ENCODE measurements at places on chromosomes 4 and X. TPM values are rescaled to one million over a fixed set of nuclear protein-coding genes. Genes with fewer than 3 reads are reported as not detected.

Gene SAGE1
- not detected for polyA plus RNA-seq

- DNase-seq: no peak
Measured at GRCh38 chr4:61202638-61203435, 2.7 kb downstream of the ADGRL3 start.

- no peak for DNase-seq
Measured at GRCh38 chrX:16445166-16445752, 204.7 kb upstream of the S100G start.

- DNase-seq: no peak
Measured at GRCh38 chr4:148834804-148835631, 392.8 kb upstream of the NR3C2 start.

Gene RAB28
- polyA plus RNA-seq: 13.6 TPM

Gene VCX
- not detected for polyA plus RNA-seq

GRCh38 chr4:189090174-189090814, 850.4 kb upstream of the FRG1 start:
- no peak for DNase-seq

Gene SLC6A8
- polyA plus RNA-seq: 12.3 TPM

Gene CTAG1B
- polyA plus RNA-seq: not detected

All from AG04450 (cell line).